Activated CD8-positive, alpha-beta memory T cell treated with anti-CD3 and anti-CD28 coated beads for 48 hours (primary cell): ENCODE measurements at places on chromosomes 13 and 19.

GRCh38 chr19:45245334-45245787, at the start of gene EXOC3L2:
Gene EXOC3L2, minus strand, starts transcription at chr19:45245407. Its CDS starts 6,362 bp downstream, at chr19:45239045.
- no peak for DNase-seq

GRCh38 chr13:42388326-42388725, 116.4 kb downstream of the AKAP11 start:
- no peak for DNase-seq

DNA sequence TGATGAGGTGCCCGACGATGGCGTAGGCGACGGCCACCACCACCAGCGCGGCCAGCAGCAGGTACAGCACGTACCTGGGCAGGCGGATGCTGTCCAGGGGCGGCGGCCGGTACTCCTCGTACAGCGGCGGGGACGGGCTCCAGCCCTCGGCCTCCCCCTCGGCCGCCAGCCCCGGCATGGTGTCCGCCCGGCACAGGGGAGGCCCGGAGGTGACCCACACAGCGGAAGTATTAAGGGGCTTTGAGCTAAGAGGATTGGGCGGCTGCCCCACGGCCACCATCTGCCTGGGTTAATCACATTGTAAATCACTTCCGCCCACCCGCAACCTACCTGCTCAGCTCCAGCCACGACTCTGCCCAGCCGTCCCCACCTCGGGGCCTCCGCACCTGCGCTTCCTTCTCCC, at the start of gene SMIM44:
SMIM44 (minus strand) TSS at position 216 of the 403 bp plus-strand sequence; CDS start at position 178, 38 bp downstream.
- DNase-seq: no peak

GRCh38 chr13:80361883-80362327, 21.0 kb upstream of the SPRY2 start:
- no peak for DNase-seq

DNA sequence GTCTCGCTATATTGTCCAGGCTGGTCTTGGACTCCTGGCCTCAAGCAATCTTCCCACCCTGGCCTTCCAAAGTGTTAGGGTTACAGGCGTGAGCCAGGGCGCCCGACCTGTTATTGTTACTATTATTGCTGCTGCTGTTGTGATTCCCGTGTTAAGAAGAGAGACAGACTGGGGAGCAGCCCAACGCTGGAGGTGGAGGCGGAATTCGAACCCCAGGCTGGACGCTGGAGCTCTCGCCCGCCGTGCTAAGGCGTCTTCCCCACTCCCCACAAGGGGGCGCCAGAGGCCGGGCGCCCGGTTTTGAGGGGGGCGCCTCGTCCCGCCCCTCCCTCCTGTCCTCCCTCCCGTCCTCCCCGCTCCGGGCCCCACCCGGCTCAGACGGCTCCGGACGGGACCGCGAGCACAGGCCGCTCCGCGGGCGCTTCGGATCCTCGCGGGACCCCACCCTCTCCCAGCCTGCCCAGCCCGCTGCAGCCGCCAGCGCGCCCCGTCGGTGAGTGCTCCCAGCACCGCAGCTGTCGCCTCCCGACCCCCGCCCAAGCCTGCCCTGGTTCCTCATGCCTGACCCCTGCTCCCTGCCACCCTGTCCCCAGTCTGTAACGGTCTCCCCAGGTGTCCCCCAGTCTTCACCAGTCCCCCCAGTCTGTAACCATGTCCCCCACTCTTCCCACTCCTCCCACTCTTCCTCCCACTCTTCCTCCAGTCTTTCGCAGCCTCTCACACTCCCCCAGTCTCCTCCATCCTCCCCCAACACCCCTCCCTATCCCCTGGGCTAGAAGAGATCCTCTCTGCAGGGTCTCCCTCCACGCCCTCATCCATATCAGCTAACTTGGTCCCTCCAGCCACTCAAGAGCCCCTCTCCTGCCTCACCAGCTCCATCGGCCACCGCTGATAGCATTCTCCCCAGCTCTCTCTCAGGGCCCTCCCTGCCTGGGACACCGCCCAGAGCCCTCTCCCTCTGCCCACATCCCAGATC, at the start of gene EHD2:
EHD2 (plus strand) TSS at position 377 of the 976 bp plus-strand sequence. CDS start 3,191 bp downstream, outside the sequence.
- DNase-seq: peak; percentile 22

- no peak for DNase-seq
Observed at GRCh38 chr13:69567514-69567913, 540.1 kb upstream of the ATXN8OS start.

DNA sequence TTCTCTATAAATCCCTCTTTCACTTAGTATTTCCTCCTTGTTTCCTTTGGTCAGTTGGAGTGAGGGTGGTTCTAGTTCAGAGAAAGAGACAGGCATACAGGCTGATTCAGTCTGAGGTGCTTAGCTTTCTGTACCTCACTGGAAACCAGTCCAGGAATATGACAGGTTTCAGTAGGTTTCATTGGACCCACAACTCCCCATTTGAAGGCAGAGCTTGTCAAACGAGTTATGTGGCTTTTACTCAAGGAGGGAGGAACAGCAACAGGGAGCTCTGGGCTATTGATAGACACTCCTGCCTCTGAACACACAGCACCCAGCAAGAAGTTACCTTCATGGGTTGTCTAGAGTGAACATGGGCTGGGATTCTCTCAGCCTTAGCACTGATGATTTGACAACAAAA, 14.5 kb downstream of the ACTN4 start:
- no peak for DNase-seq

DNA sequence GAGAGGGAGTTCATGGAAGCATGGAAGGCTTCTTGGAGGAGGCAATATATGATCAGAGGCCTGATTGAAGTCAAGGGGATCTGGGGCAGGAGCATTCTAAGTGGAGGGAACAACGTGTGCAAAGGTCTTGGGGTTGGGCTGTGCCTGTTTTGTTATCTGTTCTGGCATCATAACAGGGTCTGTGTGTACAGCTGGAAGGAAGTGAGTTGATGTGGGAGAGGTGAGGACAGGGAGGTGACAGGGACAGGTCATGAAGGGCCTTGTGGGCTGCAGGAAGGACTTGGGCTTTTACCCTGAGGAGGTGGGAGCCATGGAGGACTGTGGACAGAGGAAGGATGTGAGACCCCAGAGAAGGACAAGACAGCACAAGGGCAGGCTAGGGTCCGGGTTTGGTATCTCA, 1.2 kb upstream of the NFILZ start:
- DNase-seq: no peak

GRCh38 chr13:44268980-44269379, 104.6 kb upstream of the SERP2 start:
- no peak for DNase-seq

DNA sequence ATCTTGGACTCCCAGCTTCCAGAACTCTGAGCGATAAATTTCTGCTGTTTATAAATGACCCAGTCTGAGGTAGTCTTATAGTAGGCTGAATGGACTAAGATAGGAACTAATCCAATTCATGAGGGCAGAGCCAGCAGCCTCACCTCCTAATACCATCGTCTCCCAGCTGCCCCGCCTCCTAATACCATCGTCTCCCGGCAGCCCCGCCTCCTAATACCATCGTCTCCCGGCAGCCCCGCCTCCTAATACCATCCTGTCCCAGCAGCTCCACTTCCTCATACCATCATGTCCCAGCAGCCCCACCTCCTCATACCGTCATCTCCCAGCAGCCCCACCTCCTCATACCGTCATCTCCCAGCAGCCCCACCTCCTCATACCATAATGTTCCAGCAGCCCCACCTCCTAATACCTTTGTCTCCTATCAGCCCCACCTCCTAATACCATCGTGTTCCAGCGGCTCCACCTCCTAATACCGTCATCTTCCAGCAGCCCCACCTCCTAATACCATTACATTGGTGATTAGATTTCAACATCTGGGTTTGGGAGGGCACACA, 2.4 kb upstream of the ARGLU1 start:
- DNase-seq: no peak

DNA sequence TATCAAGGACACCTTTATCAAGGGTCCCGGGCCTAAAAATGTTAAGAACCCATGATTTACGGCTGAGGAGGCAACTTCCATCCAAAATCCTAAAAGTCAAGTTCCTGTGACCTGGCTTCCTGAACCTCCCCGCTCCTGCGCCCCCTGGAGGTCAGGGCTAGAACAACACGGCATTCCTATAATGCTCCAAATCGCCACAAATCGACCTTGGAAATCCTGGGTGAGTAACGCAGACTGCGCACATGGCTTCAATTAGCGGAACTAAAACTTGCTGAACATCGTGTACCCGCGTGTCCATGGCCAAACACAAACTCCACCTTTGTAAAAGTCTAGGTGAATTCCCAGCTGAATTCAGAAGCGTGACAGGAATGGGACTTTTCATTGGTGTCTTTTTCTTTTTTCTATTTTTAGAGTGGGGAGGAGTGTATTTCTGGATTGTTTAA, 4.3 kb upstream of the C5AR1 start:
- DNase-seq: peak; percentile 43

DNA sequence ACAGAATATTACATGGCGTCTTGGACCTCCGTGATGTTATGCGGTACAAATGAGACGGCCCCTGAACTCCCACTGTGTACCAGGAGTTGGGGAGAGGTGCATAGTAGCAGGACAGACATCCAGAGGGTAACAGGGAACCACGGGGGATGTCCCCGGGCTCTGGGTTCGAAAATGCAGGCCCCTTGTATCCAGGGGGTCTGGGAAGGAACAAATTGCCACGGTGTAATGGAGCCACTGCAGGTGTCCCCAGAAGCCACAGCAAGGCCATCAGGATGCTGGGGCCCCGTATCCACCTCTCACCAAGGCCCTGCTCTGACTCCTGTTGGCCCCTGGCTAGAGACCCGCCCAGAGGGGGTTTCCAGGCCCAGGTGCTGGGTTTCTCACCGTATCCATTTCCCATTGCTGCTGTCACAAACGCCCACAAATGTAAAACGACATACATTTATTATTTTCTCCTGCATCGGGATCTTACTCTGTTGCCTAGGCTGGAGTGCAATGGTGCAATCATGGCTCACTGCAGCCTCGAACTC, 77.8 kb downstream of the INSR start:
- DNase-seq: no peak

DNA sequence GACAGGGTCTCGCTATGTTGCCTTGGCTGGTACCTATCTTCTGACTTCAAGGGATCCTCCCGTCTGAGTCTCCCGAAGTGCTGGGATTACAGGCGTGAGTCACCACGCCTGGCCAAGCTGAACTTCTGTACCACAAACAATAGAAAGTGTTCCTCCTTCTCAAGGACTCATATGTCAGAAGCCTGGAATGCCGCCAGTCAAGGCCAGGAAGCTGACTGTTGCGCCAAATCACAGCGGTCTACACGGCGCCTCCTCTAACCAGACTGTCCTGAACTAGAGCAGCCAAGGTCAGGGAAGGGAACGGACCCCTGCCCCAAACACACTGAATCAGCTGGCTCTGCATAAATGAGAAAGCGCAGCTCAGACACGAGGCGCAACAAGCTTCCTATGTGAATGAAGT, 14.6 kb downstream of the RAB20 start:
- DNase-seq: no peak
